Heart left ventricle (tissue), 16 donors: ENCODE measurements at places on chromosomes 12 and 14. TPM values are rescaled to one million over a fixed set of nuclear protein-coding genes. Genes with fewer than 3 reads are reported as not detected.
A peak's percentile ranks its signal among the peaks of the same experiment; 100 is the strongest.

- no peaks in the 10 kb centered on the region for H3K27me3 ChIP-seq
- no peaks in the 10 kb centered on the region for H3K4me1 ChIP-seq
- H3K4me3 ChIP-seq: no peak overlapping the region
Measured at GRCh38 chr12:131347345-131347714, 363.6 kb upstream of the SFSWAP start.

DNA sequence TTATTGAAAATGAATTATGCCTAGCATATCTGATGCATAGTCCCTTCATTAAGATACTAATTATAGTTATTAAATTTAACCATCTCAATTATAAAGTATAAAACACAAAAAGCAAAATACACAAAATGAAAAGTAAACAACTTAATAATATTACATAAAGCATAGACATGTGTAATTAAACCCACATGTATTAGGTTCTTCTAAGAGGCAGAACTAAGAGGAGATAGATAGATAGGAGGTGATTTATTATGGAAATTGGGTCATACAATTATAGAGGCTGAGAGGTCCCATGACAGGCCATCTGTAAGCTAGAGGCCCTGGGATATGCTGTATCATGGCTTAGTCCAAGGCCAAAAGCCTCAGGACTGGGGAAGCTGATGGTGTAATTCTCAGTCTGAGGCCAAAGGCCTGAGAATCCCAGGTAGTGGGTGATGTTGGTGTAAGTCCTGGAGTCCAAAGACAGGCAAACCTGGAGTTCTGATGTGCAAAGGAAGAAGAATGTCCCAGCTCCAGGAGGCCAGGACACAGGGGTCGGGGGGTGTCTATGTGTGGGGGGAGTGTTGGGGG is 953.3 kb downstream of the TRHDE start:
- no peaks in the 10 kb centered on the region for H3K36me3 ChIP-seq
- H3K4me1 ChIP-seq: no peaks in the 10 kb centered on the region
- no peak overlapping the region for H3K4me3 ChIP-seq
- DNase-seq: no peak
- H3K27ac ChIP-seq: no peak overlapping the region

DNA sequence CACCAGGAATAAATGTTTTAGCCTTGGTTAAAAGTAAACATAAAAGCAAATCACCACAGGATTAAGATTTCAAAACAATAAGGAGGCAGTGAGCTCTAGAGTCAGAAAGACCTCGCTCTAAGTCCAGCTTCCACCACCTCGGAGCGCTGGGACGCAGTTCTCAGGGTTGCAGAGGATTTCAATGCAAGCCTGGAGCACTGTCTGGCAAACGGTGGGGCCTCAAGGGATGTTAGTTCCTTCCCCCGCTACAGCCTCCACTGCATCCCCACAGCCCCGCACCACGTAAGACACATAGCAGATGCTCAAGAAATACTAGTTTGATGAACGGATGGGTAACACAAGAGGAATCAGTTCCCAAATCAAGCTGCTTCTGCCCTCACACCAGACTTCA is 39.3 kb upstream of the TMCC3 start:
- DNase-seq: no peak
- peak overlapping the region; percentile 23 for H3K4me3 ChIP-seq
- H3K4me1 ChIP-seq: peaks cover 8% of the 10 kb centered on the region
- no peak overlapping the region for H3K27ac ChIP-seq
- H3K36me3 ChIP-seq: no peaks in the 10 kb centered on the region
- no peaks in the 10 kb centered on the region for H3K27me3 ChIP-seq

- no peaks in the 10 kb centered on the region for H3K4me1 ChIP-seq
- H3K27ac ChIP-seq: peak overlapping the region; percentile 99
- DNase-seq: no peak
- H3K27me3 ChIP-seq: no peaks in the 10 kb centered on the region
- H3K4me3 ChIP-seq: peak overlapping the region; percentile 88
Measured at GRCh38 chr14:34711796-34712712, 2.3 kb downstream of the CFL2 start.

AICDA gene
- total RNA-seq: not detected

DNA sequence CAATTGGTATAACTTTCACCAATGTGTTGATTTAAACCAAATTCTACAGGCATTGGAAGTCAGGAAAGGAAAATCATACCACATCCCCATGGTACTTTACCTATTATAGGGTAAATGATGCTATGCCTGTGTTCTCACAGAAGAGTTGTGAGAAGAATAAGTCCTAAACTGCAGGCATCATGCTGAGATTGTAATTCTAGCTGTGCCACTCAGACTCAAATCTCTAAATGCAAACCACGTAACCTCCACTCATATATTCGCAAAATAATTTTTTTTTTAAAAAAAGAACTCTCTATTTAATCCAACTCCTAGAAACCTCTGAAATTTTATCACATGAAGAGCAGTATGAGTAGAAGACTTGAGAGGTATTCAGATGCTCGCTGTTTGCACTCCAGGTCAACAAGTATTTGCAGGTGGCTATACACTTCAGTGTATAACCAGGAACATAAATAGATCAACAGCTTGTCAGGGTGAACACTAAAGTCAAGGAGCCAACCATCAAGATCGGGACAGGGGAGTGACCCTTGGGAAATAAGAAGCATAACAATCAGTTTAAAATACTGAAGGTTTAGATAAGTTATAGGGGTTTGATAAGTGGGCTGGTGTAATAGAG is 110.1 kb downstream of the SLC25A21 start:
- H3K36me3 ChIP-seq: no peaks in the 10 kb centered on the region
- no peaks in the 10 kb centered on the region for H3K4me1 ChIP-seq
- H3K27me3 ChIP-seq: no peaks in the 10 kb centered on the region
- no peak overlapping the region for H3K27ac ChIP-seq

- H3K27ac ChIP-seq: peak overlapping the region; percentile 35
- H3K36me3 ChIP-seq: no peaks in the 10 kb centered on the region
- peaks cover 4% of the 10 kb centered on the region for H3K4me1 ChIP-seq
- peaks cover 2% of the 10 kb centered on the region for H3K27me3 ChIP-seq
- H3K4me3 ChIP-seq: peak overlapping the region; percentile 48
Measured at GRCh38 chr12:99985129-99985570, 414 bp upstream of the ANKS1B start.

DNA sequence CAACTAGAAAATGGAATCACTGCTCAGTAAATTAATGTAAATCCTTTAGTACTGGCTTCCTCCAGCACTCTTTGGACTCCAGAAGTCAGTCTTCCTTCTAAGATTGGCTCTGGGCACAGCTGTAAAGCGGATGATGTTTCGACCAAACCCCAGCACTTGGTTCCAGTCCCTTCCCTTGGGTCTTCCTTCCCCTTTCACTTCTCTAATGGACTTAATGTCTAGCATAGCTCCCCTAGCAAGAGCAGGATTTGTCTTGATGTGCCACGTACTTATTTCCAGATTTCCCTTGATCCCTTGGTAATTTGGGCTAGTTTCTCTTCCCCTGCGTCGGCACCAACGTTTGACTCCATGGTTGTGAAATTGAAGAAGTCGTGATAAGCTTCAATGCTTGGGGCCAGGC is 28.3 kb downstream of the C12orf75 start:
- no peak for DNase-seq
- no peaks in the 10 kb centered on the region for H3K4me1 ChIP-seq
- no peaks in the 10 kb centered on the region for H3K27me3 ChIP-seq
- H3K27ac ChIP-seq: no peak overlapping the region
- H3K4me3 ChIP-seq: no peak overlapping the region
- no peaks in the 10 kb centered on the region for H3K36me3 ChIP-seq

DNA sequence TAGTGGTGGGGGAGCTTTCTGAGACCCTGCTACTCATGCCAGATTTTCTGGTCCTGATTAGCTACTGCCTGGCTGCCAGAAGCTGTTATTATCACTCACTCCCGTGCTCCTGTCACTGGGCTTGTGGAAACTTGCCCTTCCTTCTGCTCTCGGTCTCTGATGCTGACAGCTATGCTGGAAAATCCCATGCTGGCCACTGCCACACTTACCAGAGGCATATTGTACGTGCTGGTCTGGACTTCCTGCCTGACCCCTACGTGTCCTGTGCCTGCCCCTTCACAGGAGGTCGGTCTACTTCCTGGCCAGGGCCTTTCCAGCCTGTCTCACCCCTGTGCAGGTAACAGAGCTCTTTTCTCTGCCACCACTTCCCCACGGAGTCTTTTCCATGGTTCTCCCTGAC is 149.4 kb upstream of the PLEKHG7 start:
- H3K27me3 ChIP-seq: no peaks in the 10 kb centered on the region
- H3K4me3 ChIP-seq: no peak overlapping the region
- peaks cover 37% of the 10 kb centered on the region for H3K4me1 ChIP-seq
- DNase-seq: peak; percentile 86
- H3K27ac ChIP-seq: peak overlapping the region; percentile 74
- H3K36me3 ChIP-seq: no peaks in the 10 kb centered on the region

GLIPR1L1 gene
- not detected for total RNA-seq

DNA sequence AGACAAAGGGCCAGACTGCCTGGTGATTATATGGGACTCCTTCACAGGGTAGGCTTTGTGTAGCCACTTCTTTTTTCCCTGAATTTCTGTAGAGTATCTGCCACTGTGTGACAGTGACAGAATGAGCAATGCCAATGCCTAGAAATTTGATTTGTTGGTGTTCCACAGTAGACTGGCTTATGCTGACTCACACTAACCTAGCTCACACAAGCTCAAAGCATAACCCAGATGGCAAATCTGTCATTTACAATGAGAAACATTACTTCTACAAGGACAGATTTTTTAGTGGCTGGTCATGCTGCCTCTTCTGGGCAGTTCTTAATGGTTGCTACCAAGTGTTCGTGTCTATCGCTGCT is 15.9 kb downstream of the CFAP251 start:
- no peak overlapping the region for H3K4me3 ChIP-seq
- DNase-seq: no peak
- H3K4me1 ChIP-seq: no peaks in the 10 kb centered on the region
- H3K27ac ChIP-seq: no peak overlapping the region
- no peaks in the 10 kb centered on the region for H3K27me3 ChIP-seq

- no peaks in the 10 kb centered on the region for H3K4me1 ChIP-seq
- no peaks in the 10 kb centered on the region for H3K27me3 ChIP-seq
- H3K36me3 ChIP-seq: no peaks in the 10 kb centered on the region
- H3K27ac ChIP-seq: no peak overlapping the region
- no peak for DNase-seq
Measured at GRCh38 chr14:95336192-95336760, 16.6 kb upstream of the CLMN start.
